ENCODE measurements at places on chromosomes 5 and 9. TPM values are rescaled to one million over a fixed set of nuclear protein-coding genes. Genes with fewer than 3 reads are reported as not detected.

GRCh38 chr9:85914108-85914507, 26.8 kb upstream of the NAA35 start:
- H3K36me3 ChIP-seq, result no peaks in the 10 kb centered on the region
- peaks cover 12% of the 10 kb centered on the region for H3K4me1 ChIP-seq
- DNase-seq, result no peak
- no peak overlapping the region for H3K4me3 ChIP-seq
- peaks cover 11% of the 10 kb centered on the region for H3K27me3 ChIP-seq

- H3K4me1 ChIP-seq, result peaks cover 14% of the 10 kb centered on the region
- no peaks in the 10 kb centered on the region for H3K27me3 ChIP-seq
- no peak for DNase-seq
- peaks cover 20% of the 10 kb centered on the region for H3K36me3 ChIP-seq
- no peak overlapping the region for H3K27ac ChIP-seq
- no peak overlapping the region for H3K4me3 ChIP-seq
Observed at GRCh38 chr9:113360242-113360842, 11.0 kb downstream of the BSPRY start.

DNA sequence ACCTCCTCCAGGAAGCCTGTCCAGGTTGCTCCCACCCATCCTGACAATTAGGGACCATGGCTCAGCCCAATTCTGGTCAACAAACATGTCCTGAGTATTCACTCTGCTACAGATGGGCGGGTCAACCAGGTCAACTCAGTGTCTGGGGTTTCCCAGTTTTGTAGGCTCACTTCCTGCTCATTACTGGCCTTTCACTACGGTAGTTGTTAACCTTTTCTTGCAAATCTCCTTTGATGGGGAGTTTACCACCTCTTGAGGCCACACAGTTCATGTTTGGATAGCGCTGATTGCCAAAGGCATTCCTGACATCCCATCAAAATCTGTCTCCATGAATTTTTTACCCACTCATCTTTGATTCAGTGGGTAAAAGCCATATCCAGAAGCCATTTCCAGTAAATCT, 13.8 kb downstream of the TMEM8B start:
- H3K4me1 ChIP-seq, result peaks cover 17% of the 10 kb centered on the region
- H3K36me3 ChIP-seq, result no peaks in the 10 kb centered on the region
- no peaks in the 10 kb centered on the region for H3K27me3 ChIP-seq
- no peak overlapping the region for H3K27ac ChIP-seq
- no peak overlapping the region for H3K4me3 ChIP-seq
- no peak for DNase-seq

- no peak overlapping the region for H3K4me3 ChIP-seq
- H3K27me3 ChIP-seq, result no peaks in the 10 kb centered on the region
- no peak overlapping the region for H3K27ac ChIP-seq
- peaks cover 54% of the 10 kb centered on the region for H3K36me3 ChIP-seq
- peaks cover 23% of the 10 kb centered on the region for H3K4me1 ChIP-seq
Observed at GRCh38 chr5:169753795-169754194, 116.7 kb downstream of the DOCK2 start.

DNA sequence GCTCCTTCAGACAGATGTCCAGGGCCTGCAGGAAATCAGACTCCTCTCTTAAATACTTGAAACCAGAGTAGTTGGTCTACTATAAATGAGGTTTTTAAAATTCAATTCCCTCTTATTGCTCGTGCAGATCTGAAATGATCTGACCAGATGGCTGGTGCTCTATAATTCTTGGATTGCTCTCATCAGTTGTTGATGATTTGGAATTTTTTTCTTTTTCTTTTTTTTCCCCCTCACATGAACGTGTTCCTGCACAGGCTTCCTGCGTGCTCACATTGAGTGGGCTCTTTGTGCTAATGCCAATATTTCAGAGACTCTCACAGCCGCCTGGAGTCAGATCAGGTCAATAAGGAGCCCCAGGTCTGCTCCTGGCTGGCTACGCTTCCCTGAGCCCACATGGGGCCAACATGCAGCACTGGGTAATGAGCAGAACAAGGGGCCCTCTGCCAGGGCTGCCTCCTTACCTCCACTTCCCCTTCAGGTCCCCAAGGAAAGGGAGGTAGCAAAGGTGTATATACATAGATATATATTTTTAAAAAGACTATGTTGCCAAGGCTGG, 82.0 kb downstream of the SIL1 start:
- peaks cover 3% of the 10 kb centered on the region for H3K36me3 ChIP-seq
- no peak overlapping the region for H3K4me3 ChIP-seq
- no peak overlapping the region for H3K27ac ChIP-seq
- DNase-seq, result no peak
- H3K27me3 ChIP-seq, result no peaks in the 10 kb centered on the region
- no peaks in the 10 kb centered on the region for H3K4me1 ChIP-seq

DNA sequence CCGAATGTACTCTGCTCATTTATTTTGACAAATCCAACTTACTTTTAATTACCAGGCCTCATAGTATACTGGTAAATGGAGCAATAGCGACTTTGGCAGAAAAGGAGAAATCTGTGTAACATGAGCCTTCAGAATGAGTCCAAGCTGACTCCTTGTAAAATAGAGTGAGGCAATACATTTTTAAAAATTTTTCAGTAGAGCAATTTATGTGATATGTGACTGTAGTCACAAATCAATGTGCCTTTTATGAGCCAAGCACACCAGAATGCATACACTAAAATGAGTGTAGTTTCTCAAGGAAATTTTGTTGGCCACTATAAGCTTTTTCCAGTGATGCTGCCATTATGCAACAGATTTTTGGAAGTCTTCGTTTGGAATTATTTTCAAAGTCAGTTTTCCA, 73.8 kb downstream of the SNCAIP start:
- H3K27ac ChIP-seq, result no peak overlapping the region
- no peak overlapping the region for H3K4me3 ChIP-seq
- no peaks in the 10 kb centered on the region for H3K27me3 ChIP-seq
- H3K4me1 ChIP-seq, result no peaks in the 10 kb centered on the region
- DNase-seq, result no peak
- no peaks in the 10 kb centered on the region for H3K36me3 ChIP-seq

- no peaks in the 10 kb centered on the region for H3K4me1 ChIP-seq
- no peak for DNase-seq
- H3K36me3 ChIP-seq, result no peaks in the 10 kb centered on the region
Observed at GRCh38 chr9:133581513-133582343, 27.5 kb downstream of the FAM163B start.

DNA sequence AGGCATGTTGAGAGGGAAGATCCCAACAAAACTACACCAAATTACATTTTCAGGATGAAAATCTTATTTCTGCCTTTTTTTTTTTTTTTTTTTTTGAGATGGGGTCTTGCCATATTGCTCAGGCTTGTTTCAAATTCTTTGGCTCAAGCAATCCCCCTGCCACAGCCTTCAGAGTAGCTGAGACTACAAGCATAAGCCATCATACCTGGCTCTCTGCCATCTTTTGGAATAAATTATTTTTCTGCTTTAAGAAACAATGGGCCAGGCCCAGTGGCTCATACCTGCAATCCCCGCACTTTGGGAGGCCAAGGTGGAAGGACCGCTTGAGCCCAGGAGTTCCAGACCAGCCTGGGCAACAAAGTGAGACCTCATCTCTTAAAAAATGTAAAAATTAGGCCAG, 14.3 kb downstream of the AFF4 start:
- no peaks in the 10 kb centered on the region for H3K27me3 ChIP-seq
- H3K4me3 ChIP-seq, result no peak overlapping the region
- peaks cover 34% of the 10 kb centered on the region for H3K36me3 ChIP-seq
- peaks cover 14% of the 10 kb centered on the region for H3K4me1 ChIP-seq

DNA sequence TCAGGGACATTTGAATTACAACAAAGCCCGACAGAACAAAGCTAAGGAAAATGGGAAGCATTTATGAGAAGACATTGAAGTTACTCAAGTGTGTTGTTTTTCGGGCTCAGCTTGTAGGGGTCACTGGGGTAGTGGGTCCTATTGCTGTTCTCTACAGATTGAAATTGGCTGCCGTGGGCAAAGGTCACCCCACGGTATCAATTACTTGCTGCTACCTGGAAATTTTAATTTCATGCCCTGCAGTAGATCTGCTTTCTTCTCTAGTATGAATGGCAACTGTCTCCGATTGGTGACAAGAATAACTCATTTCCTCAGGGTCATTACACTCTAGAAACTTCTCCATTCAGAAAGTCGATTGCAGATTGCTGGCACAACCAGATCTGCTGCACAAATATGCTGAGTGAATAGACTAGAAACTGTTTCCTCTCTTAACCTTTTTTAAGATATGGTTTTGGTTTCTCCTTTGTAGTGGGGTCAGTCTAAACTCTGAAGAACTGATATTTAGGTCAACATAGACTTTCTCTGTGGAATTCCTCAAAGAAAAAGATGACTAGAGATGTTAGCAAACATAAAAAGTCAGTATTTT, 454.1 kb downstream of the ARHGEF28 start:
- H3K4me1 ChIP-seq, result peaks cover under 1% of the 10 kb centered on the region
- no peak overlapping the region for H3K27ac ChIP-seq
- peaks cover 18% of the 10 kb centered on the region for H3K27me3 ChIP-seq
- no peak overlapping the region for H3K4me3 ChIP-seq

DNA sequence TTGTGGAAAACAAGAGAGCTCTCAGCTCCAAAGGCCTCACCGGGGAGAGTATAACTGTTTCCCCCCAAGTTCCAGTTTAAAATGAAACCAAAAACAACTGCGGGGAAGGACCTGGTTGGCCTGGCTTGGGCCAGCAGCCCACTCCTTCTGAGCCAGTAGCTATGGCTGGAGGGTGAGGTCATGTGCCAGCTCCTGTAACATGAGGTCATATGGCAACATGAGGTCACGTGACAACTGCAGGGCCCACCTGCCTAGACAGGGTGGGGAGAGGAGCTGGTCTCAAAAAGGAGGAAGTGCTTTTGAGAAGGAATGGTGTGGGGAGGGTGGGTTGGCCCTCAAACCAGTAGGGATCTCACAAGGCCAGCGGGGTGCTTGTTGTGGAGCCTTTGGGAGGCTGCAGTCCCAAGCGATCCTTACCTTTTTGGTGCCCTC, 29.3 kb upstream of the CRB2 start:
- H3K4me1 ChIP-seq, result peaks cover 36% of the 10 kb centered on the region
- no peak overlapping the region for H3K27ac ChIP-seq
- H3K27me3 ChIP-seq, result no peaks in the 10 kb centered on the region

DNA sequence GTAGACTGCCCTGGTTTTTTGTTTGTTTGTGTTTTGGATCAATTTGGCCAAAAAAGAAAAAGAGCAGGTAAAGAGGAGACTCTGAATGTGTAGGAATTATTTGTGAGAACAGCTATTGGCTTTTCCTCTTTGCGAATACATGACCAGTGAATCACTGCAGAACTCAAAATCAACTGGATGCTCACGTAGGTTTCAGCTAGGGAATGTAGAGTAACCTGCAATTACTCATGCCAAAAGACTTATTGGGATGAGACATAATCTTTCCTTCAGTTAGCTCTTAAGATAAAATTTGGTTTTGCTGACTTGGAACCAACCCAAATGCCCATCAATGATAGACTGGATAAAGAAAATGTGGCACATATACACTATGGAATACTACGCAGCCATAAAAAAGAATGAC, 348.0 kb downstream of the NPR3 start:
- no peaks in the 10 kb centered on the region for H3K27me3 ChIP-seq
- no peaks in the 10 kb centered on the region for H3K36me3 ChIP-seq
- no peaks in the 10 kb centered on the region for H3K4me1 ChIP-seq
- no peak overlapping the region for H3K4me3 ChIP-seq
- H3K27ac ChIP-seq, result no peak overlapping the region

- DNase-seq, result no peak
- no peak overlapping the region for H3K4me3 ChIP-seq
- no peaks in the 10 kb centered on the region for H3K27me3 ChIP-seq
Observed at GRCh38 chr5:147882586-147883313, 4.2 kb downstream of the SCGB3A2 start.

GRCh38 chr9:80383331-80383730, 811.6 kb downstream of the TLE4 start:
- no peaks in the 10 kb centered on the region for H3K36me3 ChIP-seq
- DNase-seq, result no peak
- no peak overlapping the region for H3K4me3 ChIP-seq
- no peaks in the 10 kb centered on the region for H3K4me1 ChIP-seq

DNA sequence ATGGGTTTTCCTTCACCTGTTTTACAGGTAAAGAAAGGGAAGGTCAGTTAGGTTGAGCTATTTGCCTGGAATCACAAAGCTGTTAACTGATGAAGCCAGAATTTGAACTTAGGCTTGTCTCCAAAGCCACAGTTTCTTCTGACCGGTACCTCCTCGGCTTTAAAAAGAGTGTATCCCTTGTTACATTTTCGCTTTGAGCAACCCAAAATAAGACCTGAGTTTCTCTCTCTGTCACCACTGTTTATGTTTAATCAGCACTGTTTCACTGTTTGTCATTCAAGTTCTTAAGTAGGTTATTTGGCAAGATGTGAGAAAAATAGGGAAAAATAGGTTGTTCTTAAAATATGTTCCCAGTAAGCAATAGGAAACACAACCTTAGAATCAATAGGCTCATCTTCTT, 84.6 kb downstream of the VCAN start:
- no peak overlapping the region for H3K4me3 ChIP-seq
- H3K27ac ChIP-seq, result no peak overlapping the region
- H3K4me1 ChIP-seq, result no peaks in the 10 kb centered on the region
- H3K27me3 ChIP-seq, result peaks cover 4% of the 10 kb centered on the region
- DNase-seq, result no peak
- H3K36me3 ChIP-seq, result no peaks in the 10 kb centered on the region

GRCh38 chr5:139839918-139840317, 44.3 kb downstream of the PSD2 start:
- no peak overlapping the region for H3K27ac ChIP-seq
- H3K36me3 ChIP-seq, result no peaks in the 10 kb centered on the region
- DNase-seq, result no peak

- H3K27me3 ChIP-seq, result no peaks in the 10 kb centered on the region
- no peak for DNase-seq
- no peak overlapping the region for H3K27ac ChIP-seq
- no peaks in the 10 kb centered on the region for H3K36me3 ChIP-seq
Observed at GRCh38 chr5:124494540-124495116, 251.8 kb downstream of the ZNF608 start.

DNA sequence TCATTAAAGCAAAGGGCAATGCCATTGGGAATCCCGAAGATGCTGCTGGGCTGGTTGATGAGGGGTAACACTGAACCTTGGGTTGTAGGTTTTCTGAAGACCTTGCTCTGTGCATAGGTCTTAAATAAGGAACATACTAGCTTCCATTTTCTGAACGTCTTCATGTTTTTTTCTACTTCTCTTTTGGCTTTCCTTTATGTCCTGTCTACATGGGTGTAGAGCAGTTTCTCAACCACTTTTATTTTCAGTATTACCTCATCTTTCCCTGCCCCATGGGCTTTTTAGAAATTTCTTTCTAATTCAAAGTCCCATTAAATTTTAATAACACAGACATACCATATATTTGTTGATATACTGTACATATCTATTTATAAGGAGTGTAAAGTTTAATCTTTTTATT, at the start of gene IFNA14:
Gene IFNA14, minus strand, starts transcription at position 95 of the 400 bp plus-strand sequence. Its CDS starts 70 bp downstream, at position 25.
- H3K27me3 ChIP-seq, result peaks cover 38% of the 10 kb centered on the region
- H3K4me3 ChIP-seq, result no peak within 1 kb of the TSS
- no peaks in the 10 kb centered on the region for H3K36me3 ChIP-seq
- peaks cover 6% of the 10 kb centered on the region for H3K4me1 ChIP-seq

The PLEKHG4B gene
- not detected for total RNA-seq

The HSPB3 gene
- total RNA-seq, result not detected

The CARD6 gene
- 1.5 TPM for total RNA-seq

The PCDHGC4 gene
- total RNA-seq, result not detected

The SV2C gene
- 0.32 TPM for total RNA-seq

The SPATA31E1 gene
- total RNA-seq, result not detected

The NTNG2 gene
- total RNA-seq, result 3.8 TPM

The SMIM23 gene
- total RNA-seq, result not detected

The JMY gene
- total RNA-seq, result 5.8 TPM

The SLC27A4 gene
- 30.5 TPM for total RNA-seq

The PCAT7 gene
- total RNA-seq, result not detected

The MAN1B1 gene
- total RNA-seq, result 47.5 TPM

The PPP6C gene
- 44.3 TPM for total RNA-seq

The RGMB gene
- 0.39 TPM for total RNA-seq

The NME5 gene
- total RNA-seq, result not detected

The CD274 gene
- total RNA-seq, result 36.7 TPM

The PTGES gene
- 0.39 TPM for total RNA-seq
